ENCODE measurements at places on chromosomes 5 and 9.

DNA sequence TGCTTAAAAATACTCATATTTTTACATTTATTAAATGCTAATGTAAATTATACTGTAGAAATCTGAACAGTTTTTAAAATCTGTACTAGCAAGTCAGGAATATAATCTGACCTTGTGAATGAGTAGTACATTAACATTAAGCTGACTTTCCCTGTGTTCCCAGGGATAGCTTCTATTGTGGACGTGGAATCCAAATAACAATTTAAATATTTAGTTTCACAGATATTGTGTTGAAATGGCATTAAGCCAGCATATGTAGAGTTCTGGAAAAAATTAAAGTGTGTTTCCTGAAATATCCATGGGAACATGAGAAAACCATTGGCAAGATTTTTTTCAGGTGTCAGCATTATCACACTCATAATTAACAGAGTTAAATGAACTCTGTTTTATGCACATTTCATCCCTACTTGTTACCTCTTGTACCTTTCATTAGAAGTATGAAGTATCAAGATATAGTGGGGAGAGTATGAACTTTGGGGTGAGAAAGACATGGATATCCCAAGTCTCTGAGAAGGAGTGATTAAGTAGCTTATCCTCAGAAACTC lies 5.7 kb downstream of the RABGAP1 start:
- no peak for DNase-seq

- no peak for DNase-seq
Measured at GRCh38 chr9:122179054-122179689, 19.5 kb downstream of the MORN5 start.

DNA sequence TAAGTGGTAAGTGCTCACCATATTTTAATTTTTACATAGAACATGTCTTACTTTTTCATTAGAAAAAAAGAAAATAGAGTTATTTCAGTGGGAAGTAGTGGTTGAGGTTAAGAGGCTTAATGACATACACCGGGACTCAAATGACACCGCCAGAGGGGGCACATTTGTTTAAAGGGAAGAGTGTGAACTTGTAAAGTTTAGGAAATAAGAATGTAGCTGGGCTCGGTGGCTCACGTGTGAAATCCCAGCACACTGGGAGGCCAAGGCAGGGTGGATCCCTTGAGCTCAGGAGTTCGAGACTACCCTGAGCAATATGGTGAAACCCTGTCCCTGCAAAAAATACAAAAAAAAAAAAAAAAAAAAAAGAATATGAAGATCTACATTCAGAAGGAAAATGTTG lies 43.4 kb upstream of the TNFAIP8 start:
- no peak for DNase-seq

DNA sequence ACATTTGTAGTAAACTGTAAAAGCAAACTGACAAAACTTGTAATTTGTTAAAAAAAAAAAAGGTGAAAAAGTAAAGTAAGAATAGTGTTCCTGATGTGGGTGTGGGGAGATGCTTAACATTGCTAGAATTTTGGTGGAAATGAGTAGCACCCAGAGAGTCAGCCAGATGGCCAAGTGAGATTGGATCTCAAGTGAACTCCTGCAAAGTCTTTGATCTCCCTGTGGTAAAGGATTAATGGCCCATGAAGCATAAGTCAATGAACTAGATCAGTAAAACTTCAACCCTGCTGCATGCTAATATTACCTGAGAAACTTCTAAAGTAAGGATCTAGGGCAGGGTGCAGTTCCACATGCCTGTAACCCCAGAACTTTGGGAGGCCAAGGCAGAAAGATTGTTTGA lies 19.0 kb upstream of the FAM169A start:
- no peak for DNase-seq

DNA sequence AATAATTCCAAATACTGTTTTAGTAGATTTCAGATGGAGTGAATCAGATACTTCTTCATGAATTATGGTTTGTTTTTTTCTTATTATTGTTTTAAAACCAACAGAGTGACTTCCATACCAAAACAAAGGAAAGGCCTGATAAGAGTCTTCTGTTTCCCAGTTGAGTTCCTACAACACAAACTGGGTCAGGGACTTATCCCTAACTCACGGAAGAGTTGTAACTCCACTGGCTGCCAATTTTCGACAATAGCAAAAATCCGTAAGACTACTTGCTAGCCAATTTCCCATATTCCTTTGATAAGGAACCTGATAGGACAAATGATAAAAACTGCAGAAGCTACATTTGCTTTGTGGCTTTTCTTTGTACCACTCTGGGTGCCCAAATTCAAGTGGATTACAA lies 219.2 kb downstream of the AP3B1 start:
- DNase-seq = no peak

GRCh38 chr5:6714226-6715041 lies 1.2 kb downstream of the TENT4A start:
- no peak for DNase-seq

GRCh38 chr5:34035756-34036155 lies 7.3 kb downstream of the C1QTNF3 start:
- DNase-seq = no peak

DNA sequence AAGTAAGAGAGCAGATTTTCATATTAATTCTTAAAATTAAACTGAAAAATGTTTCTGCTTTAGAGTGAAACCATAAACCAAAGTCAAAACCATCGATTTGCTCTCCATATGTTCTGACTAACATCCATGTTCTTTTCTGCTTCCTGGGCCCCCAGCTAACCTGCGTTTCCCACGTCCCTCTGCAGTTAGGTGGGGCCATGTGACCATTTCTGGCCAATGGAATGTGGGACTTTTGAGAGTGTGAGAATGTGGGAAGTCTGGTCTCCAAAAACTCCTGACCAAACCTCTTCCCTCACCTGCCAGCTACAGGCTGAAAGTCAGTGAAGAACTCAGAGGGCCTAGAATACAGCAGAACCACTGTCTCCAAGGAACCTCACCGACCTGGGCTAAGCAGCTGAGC lies 44.9 kb downstream of the ANKH start:
- DNase-seq = no peak

DNA sequence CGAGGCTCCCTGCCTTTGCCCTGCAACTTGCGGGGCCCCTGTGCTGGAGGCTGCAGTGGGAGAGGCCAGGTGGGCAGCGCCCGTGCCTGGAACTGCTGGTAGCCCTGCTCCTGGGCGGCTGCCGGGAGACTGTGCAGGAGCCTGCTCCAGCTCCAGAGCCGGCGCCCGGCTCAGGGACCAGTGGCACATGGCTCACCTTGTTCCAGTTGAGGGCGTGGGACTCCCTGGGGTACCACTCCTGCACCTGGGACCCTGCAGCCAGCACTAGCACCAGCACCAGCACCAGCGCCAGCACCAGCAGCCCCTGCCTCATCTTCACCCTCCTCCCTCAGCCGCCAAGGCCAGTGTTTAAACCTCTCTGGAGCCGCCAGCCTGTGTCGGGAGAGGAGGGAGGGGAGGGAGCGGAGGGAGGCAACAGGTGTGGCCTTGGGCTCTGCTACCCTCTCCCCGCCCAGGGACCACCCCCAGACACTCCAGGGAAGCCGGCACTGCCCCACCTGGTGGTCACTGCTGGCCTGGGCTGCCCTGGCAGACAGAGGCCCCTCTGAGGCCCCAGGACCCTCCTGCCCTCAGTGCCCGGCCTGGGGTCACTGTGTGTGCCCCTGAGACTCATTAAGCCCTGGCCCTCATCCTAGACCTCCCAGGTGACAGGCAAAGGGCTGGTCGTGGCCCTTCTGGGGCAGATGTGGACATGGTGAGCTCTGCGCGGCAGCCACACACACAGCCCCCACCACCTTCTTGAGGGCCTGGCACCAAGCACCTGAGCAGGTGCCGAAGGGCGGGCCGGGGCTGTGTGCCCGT lies at the start of gene LCN10:
LCN10 (minus strand) TSS at position 350 of the 801 bp plus-strand sequence; CDS start at position 313, 37 bp downstream.
- no peak for DNase-seq

- no peak for DNase-seq
Measured at GRCh38 chr5:140977003-140977402, 10.7 kb downstream of the PCDHAC2 start.

DNA sequence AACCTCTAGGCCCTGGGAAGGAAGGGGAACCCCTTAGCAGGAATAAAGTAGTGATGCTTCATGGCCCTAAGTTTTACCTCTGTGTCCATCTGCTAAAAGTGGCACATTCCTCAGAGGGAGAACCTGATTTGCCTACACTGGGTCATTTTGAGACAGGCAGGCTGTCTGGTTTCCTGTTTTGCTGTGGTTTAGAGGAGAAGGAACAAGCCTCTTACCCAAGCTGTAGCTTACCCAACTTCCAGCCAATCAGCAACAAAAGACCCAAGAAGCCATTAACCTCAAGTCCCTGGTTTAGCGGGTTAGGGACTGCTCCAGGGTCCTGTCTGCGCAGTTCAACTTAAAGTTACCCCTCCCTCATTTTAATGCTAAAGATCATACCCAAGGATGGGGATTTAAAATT lies 411.0 kb downstream of the MAT2B start:
- DNase-seq = no peak

DNA sequence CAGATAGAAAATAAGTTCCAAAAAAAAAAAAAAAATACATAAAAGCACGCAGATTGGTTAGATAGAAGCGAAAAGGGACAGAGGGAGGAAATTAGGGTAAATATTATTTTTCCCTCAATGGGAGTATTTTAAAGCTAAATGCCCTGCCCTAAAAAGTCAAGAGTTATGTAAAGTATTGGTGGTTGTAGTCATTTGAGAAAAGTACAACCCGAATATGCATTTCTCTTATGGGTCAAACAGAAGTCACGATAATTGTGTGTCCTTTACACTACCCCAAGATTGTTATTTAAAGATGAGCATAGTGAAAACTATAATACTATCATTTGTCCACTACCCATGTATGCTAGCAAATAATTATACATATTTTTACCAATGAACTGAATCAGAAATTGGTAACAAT lies 368.7 kb downstream of the NDUFS4 start:
- DNase-seq = no peak

DNA sequence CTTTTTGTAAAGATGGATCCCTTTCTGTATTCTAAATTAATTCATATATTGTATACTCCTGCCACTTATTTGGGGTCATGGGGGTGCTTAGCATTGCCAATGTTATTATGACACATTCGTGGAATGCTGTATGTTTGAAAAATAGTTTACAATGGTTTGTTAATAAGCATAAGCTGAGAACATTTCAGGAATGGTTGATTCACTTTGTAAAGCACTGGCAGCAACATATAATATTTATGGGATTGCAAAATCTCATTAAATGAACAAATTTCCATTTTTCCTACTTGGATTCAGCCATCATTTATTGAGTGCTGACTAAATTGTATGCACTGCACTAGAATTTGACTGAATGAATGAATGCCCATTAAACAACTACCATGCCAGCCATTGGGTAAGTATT lies 215.2 kb upstream of the KLF4 start:
- no peak for DNase-seq

- DNase-seq = no peak
Measured at GRCh38 chr9:112224401-112225289, 49.5 kb upstream of the SUSD1 start.

GRCh38 chr5:138282920-138283742 lies 8.7 kb upstream of the GFRA3 start:
- no peak for DNase-seq

- no peak for DNase-seq
Measured at GRCh38 chr5:58842852-58843251, 260.0 kb downstream of the RAB3C start.

DNA sequence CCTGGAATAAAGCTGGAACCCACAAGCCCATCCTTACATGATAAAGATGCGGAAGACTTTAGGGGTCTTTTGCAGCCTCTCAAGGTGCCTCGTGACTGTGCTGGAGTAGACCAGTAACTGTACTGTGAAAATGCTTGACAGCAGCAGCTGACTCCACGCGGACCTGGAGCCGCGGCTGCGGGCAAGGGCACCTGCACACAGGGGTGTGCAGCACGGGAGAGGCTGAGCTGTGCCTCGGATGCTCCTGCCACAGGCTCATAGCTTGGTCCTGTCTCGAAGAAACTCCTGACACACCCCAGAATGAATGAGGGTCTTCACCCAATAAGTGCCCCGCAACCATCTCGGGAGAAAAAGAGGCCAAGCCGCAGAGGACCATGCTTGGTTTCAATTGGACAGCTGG lies 40.3 kb upstream of the CEP72 start:
- no peak for DNase-seq

DNA sequence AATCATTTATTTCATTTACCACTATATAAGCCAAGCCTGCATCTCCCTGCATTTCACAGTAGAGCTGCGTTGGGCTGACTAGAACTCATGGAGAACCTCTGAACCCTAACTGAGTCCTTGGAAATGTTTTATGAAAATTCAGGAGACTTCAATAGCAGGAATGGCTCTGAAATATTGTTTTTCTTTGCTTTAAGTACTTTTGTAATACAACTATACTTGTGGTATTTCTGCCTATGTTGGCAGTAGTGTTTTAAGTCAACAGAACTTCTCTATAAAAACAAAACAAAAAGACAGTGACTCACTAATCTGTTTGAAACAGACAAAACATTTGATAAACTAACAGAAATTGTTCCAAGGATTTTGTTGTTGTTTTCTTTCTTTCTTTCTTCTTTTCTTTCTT lies 489.2 kb upstream of the MEF2C start:
- no peak for DNase-seq

- no peak for DNase-seq
Measured at GRCh38 chr5:68554571-68555279, 339.2 kb downstream of the PIK3R1 start.

- no peak for DNase-seq
Measured at GRCh38 chr5:132677191-132677590, 3.4 kb downstream of the IL4 start.

DNA sequence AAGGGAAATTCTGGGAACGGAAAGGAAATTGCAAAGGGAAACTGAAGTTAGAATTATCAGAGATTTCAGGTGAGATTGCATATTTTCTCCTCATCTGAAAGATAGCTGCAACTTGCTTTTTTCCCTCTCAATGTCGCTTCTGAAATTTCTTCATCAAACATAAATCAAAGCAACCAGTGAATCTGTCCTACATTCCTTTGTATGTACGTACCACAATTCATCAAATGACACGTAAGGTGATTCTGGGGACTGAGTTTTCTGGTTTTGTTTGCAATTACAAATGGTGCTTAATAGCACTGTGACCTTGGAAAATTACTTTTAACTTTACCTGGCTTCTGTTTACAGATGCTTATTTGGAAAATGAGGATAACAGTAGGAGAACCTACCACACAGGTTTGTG lies 21.9 kb upstream of the CNOT6 start:
- no peak for DNase-seq

DNA sequence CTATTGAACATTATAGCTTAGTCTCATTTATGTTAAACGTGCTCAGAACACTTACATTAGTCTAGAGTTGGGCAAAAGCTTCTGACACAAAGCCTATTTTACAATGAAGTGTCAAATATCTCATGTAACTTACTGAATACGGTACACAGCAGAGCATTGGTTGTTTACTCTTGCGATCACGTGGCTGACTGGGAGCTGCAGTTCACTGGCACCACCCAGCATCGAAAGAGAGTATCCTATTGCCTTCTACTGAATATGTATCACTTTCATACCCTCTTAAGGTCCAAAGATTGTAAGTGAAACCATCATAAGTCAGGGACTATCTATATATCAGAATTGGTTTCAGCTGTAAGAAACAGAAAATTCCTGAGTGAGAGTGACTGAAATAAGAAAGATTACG lies 42.6 kb upstream of the OSMR start:
- no peak for DNase-seq

DNA sequence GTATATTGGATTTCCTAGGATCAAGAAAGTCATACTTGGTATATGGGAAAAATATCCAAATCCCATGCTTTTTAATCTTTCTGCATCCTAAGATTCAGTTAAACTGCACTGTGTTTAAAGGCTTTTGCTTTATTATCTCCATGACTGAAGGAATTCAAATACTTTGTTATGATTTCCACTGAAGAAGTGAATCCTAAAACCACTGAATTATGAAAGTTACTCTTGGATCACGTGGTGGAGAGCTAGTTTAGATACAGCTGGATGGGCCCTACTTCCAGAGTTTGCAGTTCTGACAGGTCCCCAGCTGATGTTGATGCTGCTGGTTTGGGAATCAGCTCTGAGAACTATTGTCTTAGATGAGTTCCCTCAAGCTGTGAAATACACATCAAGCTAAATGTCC lies 5.0 kb downstream of the DAB2 start:
- DNase-seq = no peak
